ENCODE measurements at places on chromosomes 5 and 9. TPM values are rescaled to one million over a fixed set of nuclear protein-coding genes. Genes with fewer than 3 reads are reported as not detected.

CNTLN gene
- 9.7 TPM for total RNA-seq

IL31RA gene
- total RNA-seq = 0.71 TPM

CCL28 gene
- total RNA-seq = 0.43 TPM

RPL7A gene
- 2,732 TPM for total RNA-seq

CDH6 gene
- 40.0 TPM for total RNA-seq
